ENCODE measurements at places on chromosomes 12 and 14.

GRCh38 chr14:66069830-66070541 lies 416.2 kb upstream of the CCDC196 start:
- no peak for DNase-seq

DNA sequence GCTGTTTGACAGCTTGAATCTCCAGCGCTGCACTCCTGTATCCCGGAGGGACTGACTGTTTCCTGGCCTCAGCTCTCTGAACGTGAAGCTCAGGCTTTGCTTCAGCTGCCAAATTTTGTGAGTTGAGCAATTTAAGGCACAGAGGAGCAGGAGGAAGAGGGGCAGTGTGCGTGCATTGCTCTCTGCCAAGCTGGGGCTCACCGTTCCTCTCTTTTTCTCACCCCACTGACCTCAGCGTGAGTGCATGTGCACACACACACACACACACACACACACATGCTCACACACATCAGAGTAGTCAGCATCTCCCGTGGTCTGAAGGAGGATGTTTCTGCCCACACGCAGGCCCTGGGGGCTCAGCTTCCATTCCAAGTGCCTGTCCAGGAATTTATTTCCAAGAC lies 27.8 kb upstream of the BDKRB2 start:
- no peak for DNase-seq

- DNase-seq: no peak
Measured at GRCh38 chr12:87096082-87096585, 839.9 kb upstream of the MGAT4C start.

DNA sequence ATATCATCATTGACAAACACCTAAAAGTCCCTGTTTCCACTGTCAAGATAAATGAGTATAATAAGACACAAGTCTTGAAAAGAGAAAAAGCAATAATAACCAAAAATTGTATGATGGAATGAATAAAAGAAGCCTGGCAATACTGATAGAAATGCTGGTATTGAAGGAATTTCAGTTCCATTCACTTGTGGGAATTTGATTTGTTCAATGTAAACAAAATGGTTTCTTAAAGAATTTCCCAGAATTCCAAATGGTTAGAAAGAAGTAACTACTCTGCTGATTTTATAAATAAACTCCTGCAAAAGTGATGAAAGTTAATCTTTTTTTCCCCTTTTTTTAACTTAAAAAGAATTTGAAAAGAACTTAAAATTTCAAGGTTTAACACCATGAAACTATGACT lies 129.9 kb upstream of the PDZRN4 start:
- DNase-seq: no peak

- no peak for DNase-seq
Measured at GRCh38 chr14:104421401-104421821, 158.2 kb upstream of the C14orf180 start.

DNA sequence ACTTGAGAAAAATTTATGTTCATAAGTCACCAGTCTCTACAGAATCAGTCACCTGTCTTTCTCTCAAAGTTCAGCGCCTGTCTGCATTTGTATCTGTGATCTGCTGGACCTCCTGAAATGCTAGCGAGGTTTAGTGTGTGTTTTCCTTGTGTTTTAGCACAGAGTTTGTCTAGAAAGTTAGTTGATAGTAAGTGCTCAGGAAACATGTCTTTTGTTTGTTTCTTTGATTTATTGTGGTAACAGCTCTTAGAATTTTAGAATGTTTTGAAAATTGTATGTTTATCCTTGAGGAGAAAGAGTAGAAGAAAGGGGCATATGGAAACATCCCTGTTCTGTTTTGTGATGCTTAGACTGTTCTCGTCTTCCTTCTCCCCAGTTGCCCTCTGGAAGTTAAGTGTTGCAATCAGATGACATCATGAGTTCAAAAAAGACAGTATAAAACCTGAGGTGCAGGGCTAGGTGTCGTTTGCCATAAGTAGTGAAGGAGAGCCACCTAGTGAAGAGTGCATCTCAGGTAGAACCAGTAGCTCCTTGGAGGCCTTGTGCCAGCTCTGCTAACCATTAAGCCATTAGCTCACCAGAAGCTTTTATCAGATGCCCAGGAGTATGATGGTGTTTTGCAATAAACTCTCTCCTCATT lies 44.8 kb downstream of the FBXW8 start:
- no peak for DNase-seq

DNA sequence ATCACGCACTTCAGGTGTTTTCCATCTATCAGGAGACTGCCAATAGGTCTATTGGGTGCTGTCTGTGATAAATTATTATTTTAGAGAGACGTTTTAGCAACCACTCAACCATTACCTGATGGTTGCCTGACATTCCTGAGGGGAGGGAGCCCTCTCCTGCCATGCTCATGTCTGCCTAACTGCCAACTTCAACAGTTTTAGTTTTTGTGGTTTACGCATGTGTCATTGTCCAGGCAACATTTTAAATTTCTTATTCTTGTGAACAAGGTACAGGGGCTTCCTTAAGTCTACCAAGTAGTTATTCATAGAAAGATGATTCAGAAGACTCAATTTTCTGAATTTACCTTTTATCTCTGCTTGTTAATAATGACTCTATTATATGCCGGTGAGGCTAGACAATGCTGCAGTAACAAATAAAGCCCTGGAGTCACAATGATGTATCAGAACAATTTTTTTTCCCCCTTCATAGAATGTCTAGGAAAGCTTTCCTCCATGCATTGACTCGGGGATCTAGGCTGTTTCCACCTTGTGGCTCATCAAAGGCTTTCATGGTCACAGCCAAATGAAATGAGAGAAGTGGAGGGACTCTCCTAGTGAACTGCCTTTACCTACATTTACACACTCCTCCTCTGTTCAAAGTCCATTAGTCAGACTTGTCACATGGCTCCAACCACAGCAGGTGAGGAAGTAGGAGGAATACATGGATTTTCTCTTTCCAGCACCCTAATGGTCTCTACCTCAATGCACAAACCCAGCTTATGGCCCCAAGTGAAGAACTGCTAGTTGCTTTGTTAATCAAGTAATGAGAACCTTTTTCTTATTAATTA lies 225.8 kb downstream of the CRADD start:
- DNase-seq: no peak

DNA sequence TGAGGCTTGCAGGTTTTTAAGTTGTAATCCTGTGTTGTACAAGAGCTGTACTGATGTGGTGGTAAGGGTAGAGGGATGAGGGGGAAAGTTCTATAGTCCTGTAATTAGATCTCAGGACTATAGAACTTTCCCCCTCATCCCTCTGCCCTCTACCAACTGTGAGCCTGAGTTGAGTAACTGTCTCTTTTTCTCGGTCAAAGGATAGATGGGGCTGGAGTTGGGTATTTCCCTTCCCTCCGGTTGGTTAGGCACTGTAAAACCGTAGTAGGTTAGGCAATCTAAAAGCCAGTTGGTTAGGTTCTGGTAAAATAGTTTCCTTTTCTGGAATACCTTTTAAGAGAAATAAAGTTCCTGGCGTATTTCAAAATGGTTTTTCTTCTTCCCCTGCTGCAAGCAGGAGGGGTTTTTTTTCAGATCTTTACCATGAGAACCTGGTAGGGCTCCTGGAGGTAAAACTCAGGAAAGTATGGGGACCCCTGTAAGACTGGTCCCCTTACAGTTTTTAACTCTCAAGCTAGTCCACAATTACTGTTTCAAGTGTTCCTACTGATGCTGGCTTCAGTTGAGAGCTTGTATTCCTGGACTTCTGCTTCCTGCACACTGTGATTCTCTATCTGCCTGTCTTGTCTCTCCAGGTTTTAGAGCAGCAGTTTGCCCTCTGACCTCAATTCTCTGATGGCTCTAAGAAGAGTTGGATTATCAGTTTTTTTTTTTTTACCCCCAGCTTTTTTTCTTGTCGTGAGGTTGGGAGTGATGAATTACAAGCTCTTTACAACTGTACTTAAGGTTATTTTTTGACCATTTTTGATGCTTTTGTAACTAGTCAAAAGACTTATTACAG lies 58.7 kb downstream of the FUT8 start:
- no peak for DNase-seq

GRCh38 chr12:13099844-13100604 lies 3.4 kb downstream of the GSG1 start:
- DNase-seq: no peak

- DNase-seq: peak; percentile 30
Measured at GRCh38 chr14:21917699-21918436, 244.2 kb upstream of the OR4E1 start.

GRCh38 chr12:31225656-31226535 lies 100.1 kb downstream of the SINHCAF start:
- DNase-seq: no peak

GRCh38 chr12:13229504-13229903 lies 33.0 kb downstream of the EMP1 start:
- DNase-seq: peak; percentile 17

DNA sequence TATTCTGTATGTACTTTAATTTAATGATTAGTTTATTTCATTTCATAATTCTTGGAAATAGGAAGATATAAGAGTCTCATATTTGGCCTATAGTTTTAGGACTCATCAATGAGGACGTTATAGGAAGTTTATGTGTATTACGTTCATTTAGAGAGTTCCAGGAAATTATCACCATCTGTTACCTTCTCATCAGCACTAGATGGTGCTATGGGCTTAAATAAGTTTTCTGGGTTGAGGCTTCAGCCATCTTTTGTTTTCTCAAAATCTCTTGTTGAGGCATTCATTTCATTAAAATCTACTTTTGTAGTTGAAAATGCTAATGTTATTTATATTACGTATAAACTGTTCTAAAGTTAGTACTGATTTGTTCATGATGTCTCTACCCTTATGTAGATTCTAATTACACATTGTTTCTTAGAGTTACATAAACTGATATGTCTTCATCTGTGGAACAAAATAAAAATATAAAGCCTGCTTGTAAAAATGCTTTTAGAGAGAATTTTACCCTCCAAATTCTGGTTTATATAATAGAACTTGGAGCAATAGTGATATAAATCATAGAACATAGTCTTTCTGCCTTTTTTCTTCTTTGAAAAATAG lies 89.2 kb downstream of the CFAP54 start:
- DNase-seq: peak; percentile 83

DNA sequence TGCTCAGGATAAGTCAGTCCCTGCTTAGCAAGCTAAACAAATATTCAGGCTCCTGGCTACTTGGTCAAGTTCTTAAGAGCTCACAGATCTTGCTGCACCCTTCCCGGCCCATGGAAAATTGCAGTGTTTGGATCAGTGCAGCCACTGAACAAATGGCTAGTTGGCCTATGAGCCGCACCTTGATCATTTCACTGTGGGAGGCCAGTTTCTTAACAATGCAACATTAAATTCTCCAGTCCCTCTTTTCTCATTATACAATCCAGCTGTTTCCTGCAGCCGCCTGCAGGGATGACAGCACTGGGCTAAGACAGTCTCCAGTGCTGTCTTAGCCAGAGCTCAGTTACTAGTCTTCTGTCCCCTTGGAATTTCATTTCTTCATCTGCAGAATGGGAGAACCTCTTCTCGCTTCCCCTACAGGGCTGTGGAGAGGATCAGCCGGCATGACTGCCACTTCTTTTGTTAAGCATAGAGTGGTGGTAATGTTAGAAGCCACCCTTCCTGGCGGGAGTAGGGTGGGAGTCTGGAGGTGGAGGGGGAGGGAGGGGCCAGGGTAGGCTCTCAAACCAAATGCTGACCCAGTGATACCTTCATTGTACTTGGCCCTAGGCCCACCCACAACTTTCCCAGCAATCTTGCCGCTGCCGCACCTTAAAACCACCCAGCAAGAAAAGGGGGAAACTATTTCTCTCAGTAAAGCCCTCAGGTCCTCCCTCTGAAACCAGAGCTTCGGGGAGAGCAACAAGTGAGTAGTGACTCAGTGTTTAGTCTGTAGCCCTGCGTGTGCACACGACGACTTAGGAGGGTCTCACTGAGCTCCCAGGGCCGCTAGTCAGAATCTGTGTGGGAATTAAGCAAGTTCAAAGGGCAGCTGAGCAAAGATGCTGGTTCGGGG lies 145.7 kb downstream of the NUAK1 start:
- DNase-seq: no peak

DNA sequence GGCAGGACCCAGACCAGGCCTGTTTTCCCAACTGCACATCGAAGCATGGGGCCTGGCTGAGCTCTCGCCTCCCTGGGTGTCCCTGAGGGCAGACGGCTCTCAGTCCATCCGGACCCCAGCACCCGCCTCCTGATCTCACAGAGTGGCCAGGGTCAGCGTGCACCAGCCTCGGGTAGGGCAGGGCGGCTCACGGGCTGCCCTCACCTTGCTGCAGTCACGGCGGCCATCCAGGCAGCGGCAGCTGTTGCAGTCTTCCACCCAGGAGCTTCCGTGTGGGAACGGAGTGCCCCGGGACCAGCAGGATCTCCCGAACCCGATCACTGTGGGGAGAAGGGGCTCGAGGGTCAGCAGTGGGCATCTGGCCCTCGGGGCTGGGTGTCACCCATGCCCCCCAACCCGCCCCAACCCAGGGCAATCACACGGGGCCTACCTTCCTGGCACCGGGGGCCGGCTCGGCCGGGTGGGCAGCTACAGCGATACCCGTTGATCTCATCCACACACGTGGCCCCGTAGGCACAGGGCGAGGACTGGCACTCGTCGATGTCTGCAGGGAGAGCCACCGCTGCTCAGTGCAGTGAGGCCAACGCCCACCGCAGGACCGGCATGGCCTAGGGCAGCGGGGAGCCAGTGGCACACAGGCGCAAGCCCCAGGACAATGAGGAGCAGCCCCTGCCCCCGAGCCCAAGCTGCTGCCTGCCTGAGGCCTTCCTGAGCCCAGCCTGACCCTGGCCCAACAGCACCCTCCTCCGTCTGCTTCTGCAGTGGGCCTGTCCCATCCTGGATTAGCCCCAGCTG lies 22.2 kb downstream of the JAG2 start:
- DNase-seq: no peak

DNA sequence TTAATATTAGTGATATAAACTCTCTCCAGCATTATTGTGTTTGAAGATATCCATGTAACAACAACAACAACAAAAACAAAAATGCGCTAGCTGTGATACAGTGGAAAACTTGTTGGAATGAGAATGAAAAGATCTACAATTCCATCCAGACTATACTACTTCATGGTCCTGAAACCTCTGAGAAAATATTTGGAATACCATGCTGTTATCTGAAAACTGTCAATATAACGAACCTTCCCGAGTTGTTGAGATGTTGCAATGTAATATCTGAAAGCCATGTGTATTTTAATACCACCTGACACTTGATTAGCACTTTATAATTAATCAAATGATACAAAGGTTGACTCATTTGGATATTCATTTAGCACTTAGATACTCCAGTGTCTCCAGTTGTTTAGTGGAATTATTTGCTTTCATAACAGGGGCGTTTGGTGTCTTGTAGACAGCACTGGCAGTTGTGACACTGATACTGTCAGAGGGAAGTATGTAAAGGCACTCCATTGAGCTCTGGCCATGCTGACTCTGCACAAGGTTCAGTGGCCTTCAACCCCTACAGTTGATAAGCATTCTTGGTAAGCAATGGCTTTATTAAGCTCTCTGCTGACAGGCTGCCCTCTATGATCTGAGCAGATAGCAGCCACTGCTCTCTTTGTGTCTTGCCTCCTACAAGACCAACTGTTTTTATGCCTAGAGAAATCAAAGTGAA lies 447.1 kb upstream of the SEL1L start:
- no peak for DNase-seq

DNA sequence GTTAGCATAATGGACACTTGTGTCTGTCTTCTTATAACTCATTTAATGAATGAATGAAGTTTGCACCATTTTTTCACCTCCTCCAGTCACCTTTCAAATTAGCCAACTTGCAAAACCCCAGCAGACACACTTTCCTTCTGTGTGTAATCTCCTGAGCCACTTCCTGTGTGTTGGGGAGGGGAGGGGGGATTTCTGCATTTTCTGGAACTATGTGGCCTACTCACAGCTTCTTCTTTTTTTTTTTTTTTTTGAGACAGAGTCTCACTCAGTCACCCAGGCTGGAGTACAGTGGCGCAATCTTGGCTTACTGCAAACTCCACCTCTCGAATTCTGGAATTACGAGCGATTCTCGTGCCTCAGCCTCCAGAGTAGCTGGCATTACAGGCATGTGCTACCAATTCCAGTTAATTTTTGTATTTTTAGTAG lies 4.1 kb upstream of the SERPINA1 start:
- no peak for DNase-seq

GRCh38 chr14:39621223-39621622 lies 189.0 kb upstream of the FBXO33 start:
- DNase-seq: no peak
